Stimulated activated CD8-positive, alpha-beta memory T cell treated with anti-CD3 and anti-CD28 coated beads, Interleukin-4, amount 100 ng/mL, for 24 hours (primary cell): ENCODE measurements at places on chromosomes 13 and 19.

GRCh38 chr19:2865334-2866100, 1.6 kb upstream of the ZNF556 start:
- no peak for DNase-seq

- no peak for DNase-seq
Measured at GRCh38 chr19:10921199-10921909, 7.1 kb downstream of the YIPF2 start.

GRCh38 chr13:23709536-23709935, 139.3 kb downstream of the TNFRSF19 start:
- DNase-seq: no peak

GRCh38 chr19:40177286-40178070, 13.7 kb upstream of the MAP3K10 start:
- no peak for DNase-seq

DNA sequence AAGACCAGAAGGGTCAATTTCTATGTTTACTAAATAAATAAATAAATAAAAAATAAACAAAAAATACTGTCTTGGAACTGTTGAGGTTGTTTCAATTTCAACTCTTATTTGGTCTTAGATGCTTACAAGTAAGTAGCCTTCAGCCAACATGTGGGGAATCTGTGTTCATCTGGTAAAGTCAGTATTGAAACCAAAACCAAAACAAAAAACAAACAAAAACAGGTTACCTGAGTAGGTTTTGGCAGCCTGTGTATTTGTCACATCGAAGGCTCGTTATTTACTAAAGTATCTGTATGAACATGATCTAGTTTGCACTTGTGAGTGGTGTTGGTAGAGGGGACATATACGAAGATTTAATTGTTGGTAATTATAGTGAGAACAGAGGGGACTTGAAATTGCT, 471.5 kb downstream of the SLITRK5 start:
- DNase-seq: no peak

GRCh38 chr19:52646571-52647217, 8.5 kb upstream of the ZNF83 start:
- no peak for DNase-seq

DNA sequence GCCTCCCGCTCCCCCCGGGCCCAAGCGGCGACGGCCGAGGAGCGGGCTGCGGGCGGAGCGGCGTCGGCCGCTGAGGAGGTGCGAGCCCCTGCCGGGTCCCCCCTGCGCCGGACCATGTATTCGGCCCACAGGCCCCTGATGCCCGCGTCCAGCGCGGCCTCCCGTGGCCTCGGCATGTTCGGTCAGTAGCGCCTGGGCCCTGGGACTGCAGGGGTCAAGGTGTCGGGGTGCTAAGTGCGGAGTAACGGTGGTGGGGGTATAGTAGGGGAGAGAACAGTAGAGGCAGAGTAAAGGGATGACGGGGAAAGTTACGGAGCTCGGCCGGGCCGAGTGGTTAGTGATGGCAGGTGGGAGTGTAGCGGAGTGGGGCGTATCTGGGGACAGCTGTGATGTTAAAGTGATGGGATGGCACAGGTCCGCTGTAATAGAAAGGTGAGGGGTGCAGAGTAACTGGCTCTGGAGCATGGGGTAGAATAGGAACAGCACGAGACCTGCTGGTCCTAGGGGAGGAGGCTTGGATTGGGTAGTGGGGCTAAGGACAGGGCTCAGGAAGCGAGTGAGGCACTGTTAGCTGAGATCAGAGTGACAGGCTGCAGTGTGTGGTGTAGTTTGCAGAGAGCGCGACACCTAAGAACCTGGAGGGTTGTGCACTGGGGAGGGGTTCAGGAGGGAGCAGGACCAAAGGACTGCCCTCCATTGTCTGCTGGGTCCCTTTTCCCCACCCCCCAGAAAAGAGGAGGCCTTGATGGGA, 15.7 kb downstream of the CIC start:
- DNase-seq: no peak

- DNase-seq: no peak
Measured at GRCh38 chr19:30734669-30735068, 362.5 kb downstream of the ZNF536 start.

- DNase-seq: no peak
Measured at GRCh38 chr13:58893396-58893795, 1261.9 kb downstream of the PCDH17 start.

GRCh38 chr19:55156202-55157063, 1.1 kb downstream of the TNNI3 start:
- no peak for DNase-seq

DNA sequence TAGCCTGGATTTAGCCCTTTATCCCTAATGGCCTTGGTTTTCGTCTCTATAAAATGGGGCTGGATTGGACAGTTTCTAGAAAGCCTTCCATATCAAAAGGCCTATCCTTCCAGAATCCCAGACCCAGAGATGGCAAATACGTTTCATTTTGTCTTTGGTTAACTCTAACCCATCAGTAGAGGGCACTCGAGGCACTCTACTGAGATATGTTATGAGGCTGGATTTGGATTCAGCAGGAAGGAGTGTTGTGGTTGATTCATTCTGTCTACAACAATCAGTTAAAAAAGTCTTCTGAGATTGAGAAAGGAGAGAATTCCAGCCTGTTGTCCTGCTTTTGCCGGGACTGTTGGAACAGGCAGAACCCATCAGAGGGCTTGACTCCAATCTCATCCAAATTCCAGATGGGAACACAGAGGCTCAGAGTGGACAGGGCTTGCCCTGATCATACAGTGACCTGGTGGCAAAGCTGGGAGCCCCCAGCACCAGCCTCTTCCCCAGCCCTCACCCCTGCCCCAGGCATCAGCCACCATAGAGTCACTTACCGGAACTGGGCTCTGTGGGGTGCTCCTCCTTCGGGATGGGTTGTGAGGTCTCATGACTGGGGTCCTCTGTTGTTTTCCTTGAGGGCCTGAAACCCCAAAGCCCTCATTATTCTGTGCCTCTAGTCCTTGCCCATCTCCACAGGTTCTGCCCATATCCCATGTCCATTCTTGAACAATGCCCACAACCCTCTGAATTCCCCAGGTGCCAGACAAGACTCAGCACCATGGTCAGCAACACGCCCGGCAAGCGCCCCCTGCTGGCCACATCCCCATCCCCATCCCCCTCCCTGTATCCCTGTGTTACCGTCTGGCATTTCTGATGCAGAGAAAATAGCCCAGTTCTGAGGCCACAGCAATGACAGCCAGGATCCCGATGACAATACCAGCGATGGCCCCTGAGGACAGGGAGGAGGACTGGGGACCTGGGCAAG, 12.3 kb upstream of the ZNF180 start:
- no peak for DNase-seq

GRCh38 chr13:45592758-45593157, 22.8 kb downstream of the ERICH6B start:
- no peak for DNase-seq

- DNase-seq: no peak
Measured at GRCh38 chr19:13228561-13228960, 78.3 kb downstream of the IER2 start.

DNA sequence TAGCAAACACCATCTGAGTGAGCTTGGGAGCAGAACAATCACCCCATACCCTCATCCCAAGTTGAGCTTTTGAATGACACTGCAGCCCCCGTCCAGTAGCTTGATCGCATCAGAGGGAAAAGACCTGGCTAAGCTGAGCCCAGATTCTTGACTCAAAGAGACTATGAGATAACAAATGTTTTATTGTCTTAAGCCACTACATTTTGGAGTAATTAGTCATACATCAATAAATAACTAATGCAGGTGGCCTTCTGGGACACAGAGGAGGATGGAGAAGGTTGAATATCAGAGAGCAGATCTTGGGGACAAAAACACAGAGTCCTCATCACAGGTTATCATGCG, 24.6 kb upstream of the IGSF23 start:
- no peak for DNase-seq

GRCh38 chr13:42985312-42986175, 6.5 kb downstream of the EPSTI1 start:
- DNase-seq: no peak

DNA sequence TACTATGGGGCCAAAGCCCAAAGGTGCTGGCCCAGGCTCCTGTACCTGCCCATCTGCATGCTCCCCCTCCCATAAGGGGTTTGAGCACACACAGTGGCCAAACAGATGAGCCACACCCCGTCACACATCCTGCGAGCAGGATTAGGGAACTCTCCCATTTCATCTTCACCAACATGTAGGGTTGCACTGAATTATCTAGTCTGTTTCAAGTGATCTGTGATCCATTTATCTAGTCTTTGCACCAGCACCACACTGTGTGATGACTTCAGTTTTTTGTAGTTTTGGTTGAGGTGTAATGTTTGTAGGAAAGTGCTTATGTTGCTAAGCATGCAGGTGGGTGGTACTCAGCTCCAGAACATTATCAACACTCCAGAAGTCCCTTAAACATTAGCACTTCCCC, 249.3 kb downstream of the MYO16 start:
- DNase-seq: no peak

DNA sequence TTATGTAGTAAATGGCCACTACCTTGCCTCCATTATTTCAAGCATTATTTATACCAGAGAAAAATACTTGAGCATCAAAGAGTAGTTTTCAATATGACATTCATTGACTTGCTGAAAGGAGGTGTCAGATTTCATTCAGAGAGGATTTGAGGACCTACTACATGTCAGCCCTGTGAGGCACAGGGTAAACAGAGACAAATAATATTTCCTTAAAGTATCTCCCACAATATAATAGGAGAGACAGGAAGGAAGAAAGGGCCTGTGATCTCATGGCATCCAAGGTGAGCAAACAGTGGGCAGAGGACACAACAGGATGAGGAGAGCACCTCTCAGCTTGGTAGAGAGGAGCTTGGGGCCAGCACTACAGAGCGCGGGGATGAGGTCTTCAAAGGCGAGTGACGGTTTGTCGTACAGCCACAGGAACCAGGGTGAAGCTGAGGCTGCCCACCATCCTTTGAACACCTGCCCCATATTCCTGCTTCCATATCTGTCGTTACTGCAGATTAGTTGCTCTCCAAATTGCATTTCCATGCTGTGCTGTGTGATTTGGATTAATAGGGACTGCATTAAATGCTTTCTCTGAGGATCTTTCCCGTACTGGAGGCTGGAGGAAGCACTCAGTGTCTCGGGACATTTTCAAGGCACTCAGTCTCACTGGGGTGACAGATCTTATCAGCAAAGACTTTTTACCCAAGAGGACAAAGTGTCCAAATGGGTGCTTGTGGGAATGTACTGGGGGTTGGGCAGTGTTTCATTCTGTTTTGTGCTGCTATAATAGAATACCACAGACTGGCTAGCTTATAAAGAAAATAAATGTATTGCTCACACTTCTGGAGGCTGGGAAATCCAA, 59.2 kb downstream of the GJA3 start:
- no peak for DNase-seq

DNA sequence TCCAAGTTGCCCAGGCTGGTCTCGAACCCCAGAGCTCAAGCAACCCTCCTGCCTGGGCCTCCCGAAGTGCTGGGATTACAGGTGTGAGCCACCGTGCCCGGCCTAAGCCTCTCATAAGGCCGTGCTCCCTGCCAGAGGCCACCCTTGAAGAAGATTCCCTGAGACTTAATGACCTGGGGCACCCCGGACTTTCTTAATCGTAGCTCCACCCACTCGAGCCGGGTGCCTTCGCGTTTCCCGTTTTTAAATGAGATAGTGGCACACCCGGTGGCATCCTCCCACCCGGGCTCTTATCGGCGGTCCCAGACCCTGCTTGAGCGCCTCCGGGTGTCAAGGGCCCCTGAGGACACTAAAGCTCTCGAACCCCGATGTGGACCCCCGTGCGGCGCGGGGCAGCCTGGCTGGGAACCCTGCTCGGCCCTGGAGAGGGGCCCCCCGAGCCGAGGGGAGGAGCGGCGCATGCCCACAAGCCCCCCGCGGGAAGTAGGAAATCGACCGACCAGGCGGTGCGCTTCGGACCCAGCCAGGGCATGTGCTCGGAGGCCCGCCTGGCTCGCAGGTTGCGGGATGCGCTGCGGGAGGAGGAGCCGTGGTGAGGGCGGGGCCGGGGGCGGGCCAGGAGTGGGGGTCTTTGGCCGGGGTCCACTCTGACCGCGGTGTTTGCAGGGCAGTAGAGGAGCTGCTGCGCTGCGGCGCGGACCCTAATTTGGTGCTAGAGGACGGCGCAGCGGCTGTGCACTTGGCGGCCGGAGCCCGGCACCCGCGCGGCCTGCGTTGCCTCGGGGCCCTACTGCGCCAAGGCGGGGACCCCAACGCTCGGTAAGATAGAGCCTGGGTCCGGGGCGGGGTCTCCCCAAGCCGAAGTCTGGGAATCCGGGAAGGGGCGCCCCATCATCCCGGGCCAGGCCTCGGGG, at the start of gene ANKLE1:
Gene ANKLE1 (plus strand): TSS at position 511 of the 914 bp plus-strand sequence. CDS start 20 bp downstream, at position 531.
- DNase-seq: peak; percentile 35

DNA sequence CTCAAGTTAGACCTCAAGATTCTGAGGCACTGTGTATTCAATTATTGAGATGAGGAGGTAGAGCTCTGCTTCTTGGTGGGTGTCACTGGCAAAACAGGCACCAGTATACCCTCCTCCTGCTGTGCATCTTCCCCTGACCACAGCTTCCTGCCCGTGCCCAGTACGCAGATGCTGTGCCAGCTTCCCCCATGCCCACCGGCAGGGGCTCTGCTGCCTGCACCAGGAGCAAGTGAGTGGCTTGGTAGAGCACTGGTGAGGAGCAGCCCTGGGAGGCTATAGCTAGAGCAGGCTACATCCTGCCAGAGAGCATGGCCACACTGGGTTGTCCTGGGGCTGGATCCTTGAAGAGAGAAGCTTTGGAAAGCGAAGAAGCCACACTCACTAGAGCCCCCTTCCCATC, 21.0 kb upstream of the RNF17 start:
- DNase-seq: no peak

DNA sequence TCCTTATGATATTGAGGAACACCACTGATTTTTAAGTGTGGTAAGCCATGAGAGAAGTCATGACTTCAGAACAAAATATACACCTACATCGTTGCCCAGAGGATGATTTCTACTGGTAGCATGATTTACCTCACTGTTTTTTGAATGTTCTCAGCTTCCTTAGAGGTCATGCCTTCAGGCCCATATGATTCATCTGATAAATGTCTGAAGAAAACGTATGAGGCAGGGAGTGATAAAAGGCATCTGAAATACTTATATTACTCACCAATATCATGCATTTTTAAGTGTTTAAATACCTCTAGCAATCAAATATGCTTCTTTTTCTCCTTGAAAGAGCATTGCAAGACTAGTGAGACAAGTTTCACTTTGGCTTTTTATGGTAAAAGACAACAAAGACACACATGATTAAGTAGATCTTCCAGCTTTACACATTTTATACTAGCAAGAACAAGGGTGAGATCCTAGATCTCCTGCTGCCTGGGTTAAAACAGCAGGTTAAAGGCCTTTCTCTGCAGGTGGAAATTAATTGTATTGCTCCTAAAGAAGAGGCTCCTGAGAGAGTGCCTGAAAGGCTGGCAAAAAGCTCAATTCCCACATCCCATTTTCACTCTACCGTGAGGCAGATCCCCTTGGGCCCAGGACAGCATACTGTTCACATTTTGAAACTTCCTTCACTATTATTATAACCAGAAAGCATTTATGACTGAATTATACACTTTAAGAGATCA, 432.4 kb downstream of the SLITRK1 start:
- no peak for DNase-seq

DNA sequence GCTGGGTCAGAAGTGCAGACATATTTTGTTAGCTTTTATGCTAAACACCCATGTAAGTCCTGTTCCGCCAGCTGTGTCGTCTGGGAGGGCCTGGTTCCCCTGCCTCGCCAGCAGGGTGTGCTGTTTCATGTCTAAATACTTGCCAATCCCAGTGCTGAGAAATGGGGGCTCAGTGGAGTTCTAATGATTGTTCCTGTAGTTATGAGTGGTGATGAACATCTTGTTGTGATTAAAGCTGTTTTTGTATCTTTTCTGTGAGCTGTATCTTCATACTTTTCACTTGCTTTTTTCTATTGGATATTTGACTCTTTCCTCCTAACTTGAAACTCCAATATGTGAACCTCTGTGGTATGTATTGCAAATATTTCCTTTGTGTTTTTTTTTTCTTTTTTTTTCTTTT, 32.7 kb downstream of the KDM4B start:
- peak; percentile 26 for DNase-seq

- peak; percentile 38 for DNase-seq
Measured at GRCh38 chr13:30739761-30740642, 4.7 kb downstream of the ALOX5AP start.
